ENCODE measurements at places on chromosomes 5 and 9.
A peak's percentile ranks its signal among the peaks of the same experiment; 100 is the strongest.

- no peak for DNase-seq
These were observed 244.1 kb upstream of the ITGA1 start for GRCh38 chr5:52543594-52543993.

DNA sequence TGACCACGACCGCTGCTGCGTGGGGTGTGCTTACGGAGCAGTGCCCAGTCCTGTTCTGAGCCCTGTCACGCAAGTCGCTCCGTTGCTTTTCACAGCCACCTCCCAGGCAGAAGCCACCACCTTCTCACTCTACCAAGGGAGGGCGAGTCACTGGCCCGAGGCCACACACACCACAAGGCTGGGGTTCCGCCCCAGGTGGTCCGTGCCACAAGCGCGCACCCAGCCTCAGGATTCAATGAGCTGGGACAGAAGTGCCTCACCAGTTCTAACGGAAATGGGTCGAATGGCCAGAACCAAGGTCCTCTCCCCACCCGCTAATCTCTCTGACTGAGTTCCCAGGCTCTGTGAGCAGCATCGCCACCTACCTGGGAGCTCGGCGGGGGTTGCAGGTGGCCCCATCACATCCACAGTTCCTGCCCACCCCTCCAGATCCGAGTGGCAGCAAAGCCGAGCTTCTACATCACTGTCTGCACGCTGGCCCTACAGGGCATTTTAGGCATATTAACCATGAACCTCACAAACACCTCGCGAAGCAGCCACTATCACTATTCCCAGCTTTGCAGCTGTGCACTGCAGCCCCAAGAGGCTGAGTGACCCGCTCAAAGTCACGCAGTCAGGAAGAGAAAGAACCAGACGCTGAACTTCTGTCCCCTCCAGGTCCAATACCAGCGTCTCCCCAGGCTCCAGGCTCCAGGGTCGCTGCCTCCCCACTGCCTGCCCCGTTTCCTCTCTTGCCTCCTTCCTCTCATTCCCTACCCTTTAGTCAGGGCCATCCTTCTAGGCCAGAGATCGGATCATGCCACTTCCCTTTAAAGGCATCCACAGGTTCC, 92.1 kb upstream of the PHYKPL start:
- no peak for DNase-seq

DNA sequence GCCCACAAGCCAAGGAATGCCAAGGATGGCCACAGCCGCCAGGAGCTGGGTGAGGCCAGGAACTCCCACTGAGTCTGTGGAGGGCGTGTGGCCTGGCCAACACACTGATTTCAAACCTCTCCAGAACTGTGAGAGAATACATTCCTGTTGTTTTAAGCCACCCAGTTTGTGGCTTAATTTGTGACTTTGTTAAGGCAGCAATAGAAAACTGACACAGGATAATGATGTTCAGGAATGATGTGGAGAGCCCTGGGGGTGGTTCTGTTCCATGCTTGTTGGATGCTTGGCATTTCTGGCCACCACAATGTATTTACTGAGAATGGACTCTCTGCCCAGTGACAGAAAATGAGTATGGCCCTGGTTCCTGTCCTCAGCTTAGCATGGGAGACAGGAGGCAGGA, 82.8 kb downstream of the DAP start:
- DNase-seq: no peak

DNA sequence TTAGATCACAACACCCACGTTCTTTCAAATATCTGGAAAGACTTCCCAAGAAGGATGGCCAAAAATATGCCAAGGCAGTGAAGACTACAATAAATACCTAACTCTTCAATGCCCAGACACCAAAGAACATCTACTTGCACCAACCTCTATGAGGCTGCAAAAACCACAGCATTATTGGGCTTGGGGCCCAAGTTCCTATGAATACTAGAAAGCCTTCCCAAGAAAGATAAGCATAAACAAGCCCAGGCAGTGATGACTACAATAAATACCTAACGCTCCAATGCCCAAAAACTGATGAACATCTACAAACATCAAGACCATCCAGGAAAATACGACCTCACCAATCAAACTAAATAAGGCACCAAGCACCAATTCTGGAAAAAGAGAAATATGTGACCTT, 41.3 kb downstream of the AP3B1 start:
- no peak for DNase-seq

- no peak for DNase-seq
These were observed 5.7 kb downstream of the TMC1 start for GRCh38 chr9:72526901-72527800.

DNA sequence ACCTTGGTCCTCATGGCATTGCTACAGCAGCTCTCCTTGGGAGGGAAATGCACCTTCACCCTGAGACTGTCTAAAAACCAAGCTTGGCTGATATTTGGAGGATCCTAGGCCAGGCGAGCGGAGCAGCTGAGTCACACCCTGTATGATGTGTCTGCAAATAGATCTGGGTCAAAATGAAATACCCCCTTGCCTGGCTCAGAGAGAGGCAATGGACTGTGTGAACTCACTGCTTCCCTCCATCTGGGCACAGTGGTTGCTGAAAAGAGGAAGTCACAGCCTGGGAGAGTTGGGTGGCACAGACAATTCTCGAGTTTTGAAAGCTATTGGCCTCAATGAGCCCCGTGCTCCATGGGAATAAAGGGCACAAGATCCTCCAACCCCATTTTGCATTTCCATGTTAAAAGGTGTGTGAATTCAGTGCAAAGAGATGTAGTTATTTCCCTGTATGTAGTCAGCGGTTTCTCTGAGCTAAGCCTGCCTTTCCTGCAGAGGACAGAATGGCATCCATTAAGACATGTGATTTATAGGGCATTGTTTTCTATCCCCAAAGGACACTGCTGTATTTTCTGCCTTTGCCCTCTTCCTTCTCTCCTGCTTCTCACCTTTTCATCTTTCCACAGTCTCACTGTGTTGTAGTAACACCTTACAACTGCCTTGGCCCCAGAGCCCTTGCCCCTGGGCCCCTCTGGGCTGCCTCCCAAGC, 177.2 kb downstream of the GADD45G start:
- DNase-seq: no peak

GRCh38 chr5:93601802-93602155, 18.8 kb downstream of the NR2F1 start:
- DNase-seq: peak; percentile 70

DNA sequence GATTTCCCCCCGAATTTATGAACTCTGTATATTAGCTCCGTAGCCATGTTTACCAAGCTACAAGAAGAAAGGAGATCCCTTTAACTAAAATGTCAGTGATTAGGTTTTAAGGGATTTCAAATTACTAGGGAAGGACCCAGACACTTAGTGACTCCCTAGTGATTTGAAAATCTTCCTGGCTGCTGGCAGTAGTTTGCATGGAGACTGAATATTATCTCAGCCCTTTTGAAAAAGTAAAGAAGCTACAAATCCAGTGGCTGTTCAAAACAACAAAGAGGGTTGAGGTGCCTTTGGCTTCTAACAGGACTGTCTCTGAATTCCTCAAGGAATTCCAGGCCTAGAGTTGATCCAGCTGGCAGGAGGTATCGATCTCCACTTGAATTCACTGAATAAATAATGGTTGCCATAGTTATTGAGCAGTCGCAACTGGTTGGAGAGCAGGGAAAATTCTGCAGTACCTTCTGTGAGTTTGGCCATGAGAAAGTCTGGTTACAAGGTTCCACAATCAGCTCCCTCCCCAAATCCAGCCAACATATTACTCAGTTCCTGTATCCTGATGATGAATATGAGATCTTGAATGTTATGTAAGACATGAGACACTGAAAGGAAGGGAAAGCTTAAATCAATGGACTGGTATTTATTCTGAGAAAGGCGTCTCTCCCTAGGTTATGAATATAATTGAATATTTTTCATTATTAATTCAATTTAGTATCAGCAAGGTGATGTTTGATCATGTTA, 37.7 kb downstream of the NR4A3 start:
- DNase-seq: no peak

DNA sequence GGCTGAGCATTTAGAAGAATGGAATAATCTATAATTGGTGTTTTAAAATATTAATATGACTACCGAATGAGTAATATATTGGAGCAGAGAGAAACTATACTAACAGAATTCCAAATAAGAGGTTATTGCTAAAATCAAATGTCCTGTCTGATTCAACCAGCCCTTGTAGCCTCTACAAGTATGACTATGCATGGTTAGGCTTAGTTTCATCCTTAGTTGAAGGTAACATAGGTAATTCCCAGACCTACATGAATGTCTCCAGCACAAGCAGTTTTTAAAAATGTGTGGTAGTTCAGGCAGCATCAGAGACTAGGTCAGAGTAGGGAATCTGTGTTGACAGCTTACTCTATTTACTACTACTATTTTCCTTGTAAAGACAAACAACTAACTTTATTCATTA, 51.7 kb upstream of the SLC27A6 start:
- DNase-seq: no peak

DNA sequence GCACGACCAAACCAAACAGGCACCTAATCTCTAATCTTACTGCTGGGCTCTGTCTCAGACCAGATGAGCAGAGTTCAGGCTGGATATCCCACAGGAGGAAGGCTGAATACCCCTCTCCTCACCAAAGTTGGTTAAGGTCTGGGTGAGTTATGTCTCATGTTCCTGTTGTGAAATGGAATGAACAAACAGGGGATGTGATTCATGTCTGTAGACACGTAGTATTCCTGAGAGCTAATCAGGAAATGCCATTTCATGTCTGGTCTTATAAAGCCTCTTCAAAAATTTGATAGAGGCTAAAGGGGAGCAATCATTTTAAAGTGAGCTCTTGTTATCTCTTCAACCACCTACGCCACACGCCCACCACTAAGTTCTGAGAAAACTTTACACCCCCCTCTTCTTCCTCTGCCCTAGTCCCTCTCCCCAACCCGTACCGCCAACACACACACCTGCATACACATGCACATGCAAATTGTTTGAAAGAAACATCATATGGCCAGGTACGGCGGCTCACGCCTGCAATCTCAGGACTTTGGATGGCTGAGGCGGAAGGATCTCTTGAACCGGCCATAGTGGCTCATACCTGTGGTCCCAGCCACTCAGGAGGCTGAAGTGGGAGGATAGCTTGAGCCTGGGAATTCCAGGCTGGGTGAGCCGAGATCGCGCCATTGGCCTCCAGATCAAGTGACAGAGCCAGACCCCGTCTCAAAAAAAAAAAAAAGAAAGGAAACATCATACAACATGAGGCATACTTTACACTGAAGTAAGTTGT, 69.8 kb upstream of the RAI14 start:
- no peak for DNase-seq

DNA sequence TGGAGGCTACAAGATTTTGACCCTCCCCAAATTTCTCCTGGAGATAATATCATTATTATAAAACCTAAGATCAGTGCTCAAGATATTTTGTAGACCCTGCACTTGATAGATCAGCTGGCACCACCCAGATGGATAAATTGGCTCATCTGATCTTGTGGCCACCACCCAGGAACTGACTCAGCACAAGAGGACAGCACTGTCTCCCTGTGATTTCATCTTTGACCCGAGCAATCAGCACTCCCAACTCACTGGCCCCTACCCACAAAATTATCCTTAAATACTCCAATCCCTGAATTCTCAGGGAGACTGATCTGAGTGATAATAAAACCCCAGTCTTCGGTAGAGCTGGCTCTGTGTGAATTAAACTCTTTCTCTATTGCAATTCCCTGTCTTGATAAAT, 34.5 kb upstream of the TENT2 start:
- DNase-seq: no peak

- no peak for DNase-seq
These were observed 234.4 kb downstream of the NTRK2 start for GRCh38 chr9:84903963-84904362.

- no peak for DNase-seq
These were observed 115.9 kb downstream of the ACTBL2 start for GRCh38 chr5:57366744-57367143.

GRCh38 chr5:56632199-56632598, 183.2 kb upstream of the MAP3K1 start:
- no peak for DNase-seq

- no peak for DNase-seq
These were observed 12.8 kb downstream of the PAM start for GRCh38 chr5:102767862-102768261.

DNA sequence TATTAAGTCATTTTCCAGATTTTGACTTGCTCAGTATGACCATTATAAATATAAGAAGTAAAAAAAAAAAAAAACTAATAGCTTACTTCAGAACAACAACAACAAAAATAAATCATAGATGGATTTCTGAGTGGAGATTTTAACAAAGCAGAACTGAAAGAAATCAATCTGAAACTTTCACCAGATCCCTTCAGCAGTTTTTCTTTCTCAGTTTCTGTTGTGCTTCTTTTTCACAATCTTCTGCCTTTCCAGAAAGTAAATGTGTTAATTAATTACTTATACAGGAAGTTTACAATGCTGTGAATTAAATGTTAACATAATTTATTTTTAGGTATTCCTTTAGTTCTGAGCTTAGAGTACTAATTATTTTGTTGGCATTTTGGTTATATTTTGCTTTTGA, 73.5 kb downstream of the CHSY3 start:
- DNase-seq: no peak

All from NCI-H524 (cell line).